ENCODE measurements at places on chromosomes 13 and 19.

DNA sequence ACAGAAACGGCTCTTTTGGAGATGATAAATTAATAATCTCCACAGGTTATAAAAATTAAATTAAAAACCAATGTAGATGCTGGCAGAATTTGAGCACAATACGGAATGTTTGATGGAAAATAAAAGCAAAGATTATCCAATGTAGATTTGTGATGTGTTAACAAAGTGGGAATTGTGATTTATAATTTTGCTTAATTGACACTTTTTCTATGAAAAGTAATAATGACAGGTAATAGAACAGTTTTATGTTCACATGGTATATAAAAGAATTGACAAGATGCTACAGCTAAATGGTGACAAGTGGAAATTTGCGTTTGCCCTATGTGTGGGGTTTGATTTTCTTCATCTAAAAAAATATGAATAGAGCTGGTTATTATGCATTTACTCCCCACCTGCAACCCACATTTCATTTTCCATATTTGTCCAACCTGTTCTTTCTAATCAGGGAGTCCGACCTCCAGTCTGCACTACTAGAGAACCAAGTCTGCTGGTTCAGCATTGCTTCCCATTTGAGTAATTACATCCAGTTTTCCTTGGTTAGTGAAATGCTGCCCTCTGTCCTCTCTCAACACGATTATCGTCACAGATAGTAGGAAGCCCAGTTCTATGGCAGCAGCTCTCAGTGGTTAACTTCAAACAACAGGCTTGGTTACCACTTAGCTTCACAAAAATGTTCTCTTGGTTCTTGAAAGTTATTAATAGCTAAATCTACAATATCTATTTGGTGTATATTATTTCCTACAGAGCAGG, 61.4 kb upstream of the SLITRK1 start:
- DNase-seq = no peak

GRCh38 chr19:32599736-32600157, 18.8 kb downstream of the PDCD5 start:
- DNase-seq = peak; percentile 45

GRCh38 chr13:110640591-110641029, 25.3 kb downstream of the NAXD start:
- DNase-seq = no peak

- no peak for DNase-seq
Observed at GRCh38 chr13:99357941-99358340, 50.7 kb upstream of the GPR183 start.

- DNase-seq = no peak
Observed at GRCh38 chr13:39900106-39900750, 244.8 kb downstream of the COG6 start.

- DNase-seq = no peak
Observed at GRCh38 chr13:75812751-75813181, 176.6 kb downstream of the LMO7 start.

- DNase-seq = no peak
Observed at GRCh38 chr13:63643543-63643942, 2227.9 kb upstream of the PCDH20 start.

DNA sequence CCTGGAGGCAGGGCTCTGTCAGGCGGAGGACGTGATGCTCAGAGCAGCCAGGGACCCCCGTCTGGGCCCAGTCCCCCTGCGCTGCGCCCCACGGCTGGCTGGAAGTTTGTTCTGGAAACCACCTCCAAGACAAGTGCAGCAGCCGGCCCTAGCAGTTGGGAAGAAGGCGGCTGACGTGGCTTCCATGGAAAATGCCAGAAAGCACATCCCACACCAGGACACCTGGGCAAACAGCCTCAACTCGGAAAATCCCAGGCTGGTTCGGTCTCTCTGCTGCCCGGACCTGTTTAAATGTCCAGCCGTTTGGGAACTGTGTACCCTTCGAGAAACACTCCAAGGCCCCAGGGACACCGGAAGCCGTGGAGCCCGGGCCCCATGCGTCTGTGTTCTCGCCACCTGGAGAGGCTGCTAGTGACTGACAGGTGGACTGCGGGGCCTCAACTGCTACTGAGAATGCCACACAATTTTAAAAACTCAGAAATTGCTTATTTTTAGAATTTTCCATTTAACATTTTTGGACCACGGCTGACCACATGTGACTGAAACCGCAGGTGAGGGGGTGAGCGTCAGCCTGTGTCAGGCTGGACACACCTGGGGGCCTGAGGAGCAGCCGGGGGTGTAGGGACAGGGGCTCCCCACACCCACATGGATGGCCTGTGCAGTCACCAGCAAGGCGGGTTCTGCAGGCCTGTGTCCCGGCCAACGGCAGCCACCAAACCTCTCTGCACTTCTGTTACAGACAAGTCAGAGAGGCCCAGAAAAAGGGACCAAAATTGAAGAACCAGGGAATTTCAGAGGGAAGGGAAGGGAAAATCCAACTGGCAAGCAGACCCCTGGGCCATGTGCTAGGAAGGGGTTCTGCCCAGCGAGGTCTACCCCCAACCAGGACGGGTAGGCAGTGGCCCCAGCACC, 31.7 kb downstream of the RASA3 start:
- no peak for DNase-seq

- no peak for DNase-seq
Observed at GRCh38 chr13:66477816-66478215, 752.3 kb downstream of the PCDH9 start.

- no peak for DNase-seq
Observed at GRCh38 chr13:35977060-35977459, 154.1 kb downstream of the DCLK1 start.
